Activated CD4-positive, alpha-beta T cell treated with anti-CD3 and anti-CD28 coated beads for 4 hours (primary cell): ENCODE measurements at places on chromosomes 12 and 14.

GRCh38 chr12:18811273-18811672 is 73.4 kb downstream of the CAPZA3 start:
- DNase-seq: no peak

DNA sequence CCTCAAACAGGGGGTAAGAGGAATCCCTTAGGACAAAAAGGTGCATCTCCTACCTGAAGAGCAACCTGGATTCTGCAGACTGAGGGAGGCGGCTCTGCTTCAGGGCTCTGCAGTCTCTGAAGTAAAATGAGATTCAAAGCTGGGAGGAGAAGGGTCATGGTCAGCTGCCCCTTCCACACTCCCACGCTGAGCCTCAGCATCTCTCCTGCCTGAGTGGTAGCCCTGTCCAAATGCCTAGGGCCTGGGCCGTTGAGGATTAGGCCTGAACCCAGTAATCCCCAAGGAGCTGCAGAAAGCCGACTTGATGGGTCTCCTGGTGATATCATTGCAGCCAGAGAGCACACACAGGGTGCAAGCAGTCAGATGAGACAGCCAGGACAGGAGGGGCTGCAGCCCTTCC is 18.9 kb downstream of the PHLDA1 start:
- no peak for DNase-seq

- DNase-seq: no peak
Observed at GRCh38 chr14:31229638-31230572, 22.3 kb upstream of the HECTD1 start.

- DNase-seq: no peak
Observed at GRCh38 chr14:24971255-24971654, 78.7 kb downstream of the STXBP6 start.

GRCh38 chr14:91350483-91350812 is 67.2 kb downstream of the CCDC88C start:
- DNase-seq: no peak

DNA sequence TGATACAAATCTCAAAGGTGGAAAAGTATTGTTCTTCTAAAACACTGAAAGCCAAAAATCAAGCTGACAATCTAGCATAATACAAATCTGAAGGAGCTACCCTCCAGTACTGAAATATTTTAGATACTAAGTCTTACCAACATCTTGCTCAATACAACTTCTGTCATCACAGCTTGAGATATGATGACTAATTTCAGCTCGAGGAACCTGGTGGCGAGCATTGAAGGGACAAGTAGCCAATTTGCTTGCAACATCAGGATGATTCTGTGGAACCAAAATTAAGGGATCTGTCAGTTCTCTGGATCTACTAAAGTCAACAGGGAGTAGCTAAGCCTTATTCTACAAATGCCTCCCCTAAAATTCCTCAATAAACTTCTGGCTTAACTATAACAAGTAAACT is 10.4 kb downstream of the GTSF1 start:
- no peak for DNase-seq

DNA sequence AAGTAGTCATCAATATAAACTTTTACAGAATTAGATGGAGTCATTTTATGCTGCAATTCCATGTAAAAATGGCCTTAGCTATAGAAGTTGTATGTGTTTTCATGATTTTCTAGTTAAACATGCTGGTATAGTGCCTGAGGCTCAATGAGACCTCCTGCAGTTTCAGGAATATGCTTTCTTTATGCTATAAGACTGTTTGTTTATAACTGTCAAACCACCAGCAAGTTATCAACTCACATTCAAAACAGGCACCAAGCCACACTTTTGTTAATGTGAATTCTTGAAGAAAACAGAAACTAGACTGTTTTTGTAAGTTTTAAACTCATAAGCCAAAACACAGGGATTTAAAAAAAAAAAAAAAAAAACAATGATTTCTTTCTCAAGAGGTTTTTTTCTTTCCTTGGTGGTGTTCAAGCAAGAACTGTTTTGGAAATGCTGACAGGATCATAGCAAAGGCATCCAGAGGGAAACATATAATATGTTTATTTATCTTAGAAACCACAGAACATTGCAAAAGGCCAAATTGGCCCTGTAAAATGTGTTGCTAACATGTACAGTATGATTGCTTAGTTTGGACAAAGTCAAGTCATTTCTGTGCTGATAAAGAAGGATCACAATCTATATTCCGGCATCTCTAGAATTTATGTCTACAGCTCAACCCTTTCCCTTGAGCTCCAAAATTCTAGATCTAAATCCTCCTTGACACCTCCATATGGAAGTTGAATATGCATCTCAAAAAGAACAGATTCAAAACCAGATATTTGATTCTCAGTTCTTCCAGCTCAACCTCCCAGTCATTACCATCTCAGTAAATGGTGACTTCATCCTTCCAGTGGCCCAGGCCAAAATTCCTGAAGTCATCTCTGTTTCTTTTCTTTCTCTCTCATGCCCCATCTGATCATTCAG is 29.0 kb upstream of the LUM start:
- DNase-seq: no peak

DNA sequence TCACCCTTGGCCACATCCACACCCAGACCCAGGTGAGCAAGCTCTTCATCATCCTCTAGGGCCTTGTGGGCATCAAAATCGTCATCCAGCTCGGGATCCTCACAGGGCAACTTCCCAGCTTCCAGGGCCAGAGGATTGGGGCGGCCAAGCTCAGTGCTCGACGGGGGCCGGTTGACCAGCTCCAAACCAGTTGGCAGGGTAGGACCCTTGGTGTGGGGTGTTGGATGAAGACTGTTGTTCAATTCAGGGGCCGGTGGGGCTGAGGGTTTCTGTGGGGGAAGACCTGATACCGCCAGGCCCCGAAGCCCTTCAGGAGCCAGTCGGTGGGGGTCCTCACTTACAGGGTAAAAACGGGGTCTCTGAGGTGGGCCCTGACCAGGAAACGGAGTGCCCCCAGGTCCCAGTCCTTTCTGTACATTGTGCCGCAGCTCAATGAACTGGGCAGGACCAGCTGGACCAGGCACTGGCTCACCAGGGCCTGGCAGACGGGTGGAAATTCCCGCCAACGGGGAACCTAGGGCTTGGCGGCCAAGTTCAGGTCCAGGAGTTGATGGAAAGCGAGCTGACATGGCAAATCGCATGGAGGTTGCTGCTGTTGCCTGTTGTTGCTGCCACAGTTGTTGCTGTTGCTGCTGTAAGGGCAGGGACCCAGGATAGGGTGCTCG is 19.8 kb upstream of the PRKAG1 start:
- DNase-seq: no peak

GRCh38 chr12:59494617-59495016 is 101.2 kb upstream of the SLC16A7 start:
- no peak for DNase-seq

DNA sequence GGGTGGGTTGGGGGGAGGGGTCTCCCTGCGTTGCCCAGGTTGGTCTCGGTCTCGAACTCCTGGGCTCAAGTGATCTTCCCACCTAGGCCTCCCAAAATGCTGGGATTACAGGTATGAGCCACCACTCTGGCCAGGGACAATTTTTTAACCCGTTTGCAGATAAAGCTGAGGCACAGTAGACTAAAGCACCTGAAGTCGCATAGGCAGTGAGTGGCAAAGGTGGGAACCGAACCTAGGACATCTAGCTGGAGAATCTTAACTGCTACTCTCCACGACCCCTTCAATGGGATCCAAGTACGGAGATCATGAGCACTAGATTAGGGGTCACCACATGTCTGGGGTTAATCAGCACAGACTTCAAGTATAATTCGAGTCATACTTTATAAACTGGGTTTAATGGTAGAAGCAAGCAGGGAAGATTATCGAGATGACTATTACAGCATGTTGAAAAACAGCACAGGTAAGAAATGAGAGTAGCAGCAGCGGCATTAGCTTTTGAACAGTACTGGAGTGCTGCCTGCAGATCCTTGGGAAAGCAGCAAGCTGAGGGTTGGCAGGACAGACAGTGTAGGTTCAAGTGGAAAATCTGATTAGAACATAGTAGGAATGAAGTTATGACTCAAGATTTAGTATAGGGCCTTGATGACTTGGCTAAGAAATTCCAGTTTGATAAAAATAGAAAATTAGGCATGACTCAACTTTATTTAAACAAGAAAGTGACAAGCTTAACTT is 23.9 kb downstream of the NID2 start:
- DNase-seq: no peak

GRCh38 chr12:45234139-45234865 is 18.4 kb downstream of the ANO6 start:
- no peak for DNase-seq

DNA sequence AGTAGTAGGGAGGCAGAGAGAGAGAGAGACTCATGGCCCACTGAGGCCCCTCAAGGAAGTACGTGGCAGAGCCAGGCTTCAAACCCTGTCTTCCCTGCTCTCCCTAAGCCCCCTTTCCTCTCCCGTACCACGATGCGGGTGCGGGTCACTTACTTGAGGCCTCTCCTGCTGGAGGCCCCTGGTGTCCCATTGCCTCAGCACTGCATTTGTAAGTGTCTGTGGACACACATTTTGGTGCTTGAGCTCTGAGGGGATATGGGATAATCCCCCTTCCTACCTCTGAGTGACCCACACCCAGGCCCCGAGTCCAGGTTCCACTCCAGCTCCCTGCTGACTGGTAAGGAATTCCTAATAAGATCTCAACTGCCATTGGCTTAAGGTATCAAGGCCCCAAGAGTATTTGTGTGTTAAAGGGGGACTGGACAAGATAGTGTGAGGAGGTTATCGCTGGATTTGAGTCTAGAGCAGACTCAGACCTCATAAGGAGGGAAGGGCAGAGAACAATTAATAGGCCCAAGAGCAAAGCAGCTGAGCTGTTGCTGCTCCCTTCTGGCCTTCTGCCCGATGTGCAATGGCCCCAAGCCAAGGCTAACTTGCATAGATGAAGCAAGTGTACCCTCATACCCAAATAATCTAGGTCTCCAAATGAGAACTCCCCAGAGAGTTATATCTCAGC is 71.9 kb downstream of the CRACR2A start:
- DNase-seq: no peak

GRCh38 chr12:71594214-71594948 is 69.3 kb downstream of the ZFC3H1 start:
- no peak for DNase-seq

DNA sequence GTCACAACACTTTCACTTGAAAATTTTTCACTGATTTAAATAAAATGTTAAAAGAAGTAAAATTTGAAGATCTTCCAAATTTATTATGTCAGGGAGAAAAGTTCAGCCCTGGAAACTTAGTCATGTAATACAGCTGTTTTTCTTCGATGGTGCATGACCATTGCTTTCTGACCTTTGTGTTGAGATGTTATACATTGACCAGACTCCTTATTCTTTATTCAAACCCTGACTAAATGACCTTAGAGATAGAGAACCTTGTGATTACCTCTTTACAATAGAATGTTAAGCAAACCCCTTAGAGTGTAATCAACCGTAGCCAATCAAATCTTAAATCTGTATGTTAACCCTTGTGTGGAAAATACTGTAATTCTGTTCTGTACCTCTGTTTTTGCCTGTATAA is 34.5 kb downstream of the PLCZ1 start:
- no peak for DNase-seq

DNA sequence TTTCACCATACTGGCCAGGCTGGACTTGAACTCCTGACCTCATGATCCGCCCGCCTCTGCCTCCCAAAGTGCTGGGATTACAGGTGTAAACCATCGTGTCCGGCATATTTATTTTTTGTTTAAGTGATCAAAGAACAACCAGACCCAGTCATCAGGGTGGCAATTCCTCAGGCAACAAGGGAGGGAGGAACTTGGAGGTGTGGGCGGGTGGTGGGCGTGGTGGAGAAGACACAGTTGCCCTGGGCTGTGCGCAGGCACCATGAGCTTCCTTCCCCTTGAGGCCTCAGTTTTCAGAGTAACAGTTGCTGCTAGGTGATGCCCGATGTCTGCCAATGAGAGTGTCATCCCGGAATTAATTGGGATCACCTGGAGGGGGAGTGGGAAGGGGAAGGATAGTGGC is 191.7 kb downstream of the ALG10 start:
- DNase-seq: no peak

DNA sequence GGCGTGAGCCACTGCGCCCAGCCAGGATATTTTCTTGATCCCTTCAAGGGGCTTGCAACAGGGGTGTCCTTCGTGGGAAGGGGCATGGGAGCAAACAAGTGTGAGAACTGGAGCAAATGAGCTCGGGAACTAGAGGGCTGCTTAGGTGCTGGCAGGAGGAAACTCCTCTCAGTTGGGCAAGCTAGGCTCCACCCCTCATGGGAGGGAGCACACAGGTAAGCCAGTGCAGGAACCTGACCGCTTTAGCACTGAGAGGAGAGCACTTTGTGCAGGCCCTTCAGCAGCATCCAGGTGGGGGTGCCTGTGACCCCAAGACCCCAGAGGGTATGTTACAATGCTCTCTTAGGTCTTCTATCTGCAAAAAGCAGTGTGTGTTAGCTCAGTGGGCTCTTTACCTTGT is 755.4 kb upstream of the MDGA2 start:
- no peak for DNase-seq

- DNase-seq: no peak
Observed at GRCh38 chr12:66733839-66734238, 55.0 kb upstream of the GRIP1 start.

DNA sequence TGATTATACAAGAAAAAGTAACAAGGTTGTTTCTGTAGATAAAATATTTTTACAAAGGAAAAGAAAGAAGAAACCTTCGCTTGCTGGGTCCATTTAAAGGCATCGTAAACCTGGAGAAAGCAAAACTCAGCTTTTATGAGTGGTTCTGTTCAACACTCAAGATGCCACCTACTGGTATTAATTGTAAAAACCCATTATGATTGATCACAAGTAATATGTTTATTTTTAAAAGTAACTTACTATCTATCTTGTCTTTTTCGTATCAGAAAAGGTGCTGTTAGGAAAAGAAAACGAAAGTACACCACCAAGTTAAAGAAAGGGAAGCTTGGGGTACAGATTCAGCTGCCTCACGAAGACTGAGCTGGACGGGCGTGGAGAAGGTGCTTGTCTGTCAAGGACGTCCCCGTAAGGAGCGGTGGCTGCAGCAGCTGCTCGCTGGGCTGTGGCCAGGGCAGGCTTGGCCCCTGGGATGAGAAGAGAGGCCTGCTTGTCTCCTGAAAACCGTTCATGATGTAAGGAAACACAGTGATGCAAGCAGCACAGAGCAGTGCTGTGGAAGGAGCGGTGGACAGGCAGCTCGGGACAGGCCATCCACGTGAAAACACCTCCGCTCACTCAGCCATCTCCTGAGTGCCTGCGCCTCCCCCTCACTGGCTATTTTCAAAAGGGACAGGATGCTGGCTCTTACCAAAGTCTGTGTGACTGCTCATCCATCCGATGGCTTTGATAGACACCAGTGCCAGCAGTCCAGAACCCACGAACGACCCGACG is 25.0 kb downstream of the SLC15A4 start:
- no peak for DNase-seq

DNA sequence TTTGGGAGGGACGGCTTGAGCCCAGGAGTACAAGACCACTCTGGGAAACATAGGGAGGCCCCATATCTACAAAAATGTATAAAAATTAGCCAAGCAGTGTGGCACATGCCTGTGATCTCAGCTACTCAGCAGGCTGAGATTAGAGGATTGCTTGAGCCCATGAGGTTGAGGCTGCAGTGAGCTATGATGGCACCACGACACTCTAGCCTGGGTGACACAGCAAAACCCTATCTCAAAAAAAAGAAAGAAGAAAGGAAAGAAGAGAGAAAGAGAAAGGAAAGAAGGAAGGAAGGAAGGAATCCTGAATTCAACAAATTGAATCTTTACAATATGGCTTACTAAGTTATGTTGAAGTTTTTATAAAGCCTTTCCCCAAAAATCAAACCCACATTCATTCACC is 2.1 kb downstream of the KIF21A start:
- no peak for DNase-seq
